ENCODE measurements at places on chromosomes 6 and 20.

GRCh38 chr6:163526346-163526745 is 111.8 kb downstream of the QKI start:
- no peak for DNase-seq

- DNase-seq, result no peak
Measured at GRCh38 chr6:167987396-167988153, 9.9 kb upstream of the KIF25 start.

- DNase-seq, result no peak
Measured at GRCh38 chr20:41524980-41525613, 93.1 kb downstream of the CHD6 start.

GRCh38 chr6:46689657-46690056 is 2.0 kb downstream of the TDRD6 start:
- no peak for DNase-seq

- no peak for DNase-seq
Measured at GRCh38 chr6:145763742-145764141, 28.4 kb upstream of the EPM2A start.

DNA sequence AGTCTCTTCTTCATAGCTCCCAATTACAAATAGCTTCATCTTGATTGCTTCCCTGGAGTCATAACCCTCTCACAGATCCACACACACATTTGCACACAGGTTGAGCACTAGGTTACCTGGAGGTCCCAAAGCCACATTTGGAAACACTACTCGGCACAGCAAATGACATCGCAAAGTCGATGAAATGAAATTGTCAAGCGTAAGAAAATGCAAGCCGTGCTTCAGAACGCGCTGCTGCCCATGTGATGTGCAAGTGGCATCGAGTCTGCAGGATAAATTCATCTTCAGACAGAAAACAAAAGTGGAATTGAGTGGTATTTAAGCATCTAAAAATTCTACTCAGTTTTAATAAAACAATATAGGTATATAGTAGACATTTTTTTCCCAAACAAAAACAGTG is 298.0 kb downstream of the TFAP2C start:
- no peak for DNase-seq

DNA sequence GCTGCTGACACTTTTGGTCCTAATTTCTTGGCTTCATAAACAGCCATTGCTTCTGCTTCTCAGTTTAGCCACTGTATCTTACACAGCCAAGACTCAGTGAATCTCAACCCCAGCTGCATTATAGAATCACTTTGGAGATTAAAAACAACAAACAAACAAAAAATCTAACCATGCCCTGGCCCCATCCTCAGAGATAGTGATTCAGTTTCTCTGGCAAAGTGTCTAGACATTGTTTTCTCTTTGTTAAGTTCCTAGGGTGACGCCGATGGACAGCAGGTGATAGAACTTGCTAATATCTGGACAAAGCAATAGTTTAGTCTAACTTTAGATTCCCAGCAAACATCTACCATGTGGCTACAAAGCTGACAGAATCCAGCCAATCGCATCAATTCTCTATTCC is 2.9 kb downstream of the ADGRF5 start:
- DNase-seq, result no peak

DNA sequence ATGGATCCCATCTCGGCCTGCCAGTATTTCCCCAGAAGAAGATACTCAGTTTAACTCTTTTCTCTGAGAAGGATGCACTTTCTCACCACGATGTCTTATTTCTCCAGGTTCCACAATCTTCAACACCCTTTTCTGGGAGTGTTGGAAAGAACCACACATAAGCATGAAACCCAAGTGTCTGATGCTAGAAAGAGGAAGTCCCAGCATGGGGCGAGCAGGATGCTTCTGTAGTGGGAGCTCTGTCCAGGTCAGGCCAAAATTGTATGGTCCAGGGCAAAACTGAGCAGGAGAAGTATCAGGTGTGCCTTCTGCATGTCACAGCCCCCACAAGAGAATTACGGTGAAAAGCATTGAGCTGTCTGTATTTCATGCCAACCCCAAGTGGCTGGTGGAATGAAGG is 11.0 kb downstream of the TREM1 start:
- no peak for DNase-seq

DNA sequence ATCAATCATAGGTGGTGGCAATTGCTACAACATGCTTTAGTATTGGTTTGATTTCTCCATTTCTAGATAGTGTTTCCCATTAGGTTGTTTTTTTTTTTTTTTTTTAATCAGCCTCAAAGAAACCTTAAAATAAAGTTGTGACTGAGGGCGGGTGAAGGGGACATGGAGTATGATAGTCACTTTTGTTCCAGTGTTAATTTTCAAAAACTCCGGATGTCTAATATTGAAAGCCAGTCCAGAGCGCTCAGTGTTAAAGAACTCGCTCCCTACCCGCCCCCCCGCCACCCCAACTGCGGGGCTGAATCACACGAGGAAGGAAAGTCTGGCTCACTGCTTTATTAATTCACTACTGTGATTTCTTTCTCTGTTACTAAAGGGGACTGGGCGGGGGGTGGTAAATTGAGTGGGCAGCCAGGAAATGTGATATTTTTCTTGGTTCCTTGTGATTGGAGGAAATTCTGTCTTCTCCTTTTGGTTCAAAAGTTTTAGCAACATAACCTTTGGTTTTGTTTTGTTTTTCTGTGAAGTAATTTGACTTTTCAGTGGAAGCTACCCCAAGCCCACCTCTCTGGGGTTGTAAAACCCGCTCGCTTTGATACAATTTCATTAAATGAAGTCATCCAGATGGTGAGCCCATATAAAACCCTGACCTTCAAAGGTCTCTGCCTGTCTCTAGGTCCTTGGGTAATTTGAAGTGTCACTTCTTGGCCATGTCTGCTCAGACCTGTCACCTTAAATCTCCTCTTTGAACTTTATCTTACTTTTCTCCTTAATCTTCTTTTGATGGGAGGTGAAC is 38.0 kb downstream of the TNFAIP3 start:
- no peak for DNase-seq

GRCh38 chr6:66496659-66497058 is 789.6 kb upstream of the EYS start:
- peak; percentile 9 for DNase-seq

DNA sequence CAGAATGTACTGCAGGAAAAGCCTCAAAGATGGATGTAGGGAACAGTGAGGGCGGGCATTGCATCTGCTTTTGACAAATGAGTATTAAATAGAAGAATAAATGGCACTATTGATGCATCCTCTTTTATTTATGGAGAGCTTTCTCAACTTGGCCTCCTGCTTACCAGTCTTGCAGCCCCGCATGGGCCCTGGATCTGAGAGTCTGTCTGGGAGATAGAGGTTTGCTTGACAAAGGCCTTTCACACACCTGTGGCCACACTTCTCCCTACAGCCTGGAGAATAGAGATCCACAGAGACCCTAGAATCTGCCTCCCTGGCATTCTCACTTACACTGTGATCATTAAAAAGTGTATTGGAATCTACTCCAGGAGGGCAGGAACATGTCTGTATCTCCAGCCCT is 203.8 kb upstream of the CDH4 start:
- DNase-seq, result no peak

GRCh38 chr6:32244946-32245398 is 21.1 kb upstream of the NOTCH4 start:
- peak; percentile 71 for DNase-seq

DNA sequence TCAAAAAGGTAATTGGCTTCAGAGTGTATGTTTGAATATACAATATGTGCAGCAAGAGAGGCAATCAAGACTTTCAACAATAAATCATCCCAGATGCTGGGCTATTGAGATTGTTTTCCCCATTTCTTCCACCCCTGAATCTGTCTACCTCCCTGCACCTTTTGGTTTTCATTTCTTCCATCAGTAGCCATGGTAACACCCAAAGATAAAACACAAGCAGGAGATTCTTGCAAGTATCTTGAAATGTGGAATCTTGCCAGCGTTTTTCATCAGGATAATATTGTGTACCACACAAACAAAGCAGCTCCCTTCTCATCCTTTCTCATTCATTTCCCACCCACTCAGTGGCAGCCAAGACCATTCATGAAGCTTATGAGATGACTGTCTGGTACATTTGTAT is 73.0 kb upstream of the NRSN1 start:
- no peak for DNase-seq

DNA sequence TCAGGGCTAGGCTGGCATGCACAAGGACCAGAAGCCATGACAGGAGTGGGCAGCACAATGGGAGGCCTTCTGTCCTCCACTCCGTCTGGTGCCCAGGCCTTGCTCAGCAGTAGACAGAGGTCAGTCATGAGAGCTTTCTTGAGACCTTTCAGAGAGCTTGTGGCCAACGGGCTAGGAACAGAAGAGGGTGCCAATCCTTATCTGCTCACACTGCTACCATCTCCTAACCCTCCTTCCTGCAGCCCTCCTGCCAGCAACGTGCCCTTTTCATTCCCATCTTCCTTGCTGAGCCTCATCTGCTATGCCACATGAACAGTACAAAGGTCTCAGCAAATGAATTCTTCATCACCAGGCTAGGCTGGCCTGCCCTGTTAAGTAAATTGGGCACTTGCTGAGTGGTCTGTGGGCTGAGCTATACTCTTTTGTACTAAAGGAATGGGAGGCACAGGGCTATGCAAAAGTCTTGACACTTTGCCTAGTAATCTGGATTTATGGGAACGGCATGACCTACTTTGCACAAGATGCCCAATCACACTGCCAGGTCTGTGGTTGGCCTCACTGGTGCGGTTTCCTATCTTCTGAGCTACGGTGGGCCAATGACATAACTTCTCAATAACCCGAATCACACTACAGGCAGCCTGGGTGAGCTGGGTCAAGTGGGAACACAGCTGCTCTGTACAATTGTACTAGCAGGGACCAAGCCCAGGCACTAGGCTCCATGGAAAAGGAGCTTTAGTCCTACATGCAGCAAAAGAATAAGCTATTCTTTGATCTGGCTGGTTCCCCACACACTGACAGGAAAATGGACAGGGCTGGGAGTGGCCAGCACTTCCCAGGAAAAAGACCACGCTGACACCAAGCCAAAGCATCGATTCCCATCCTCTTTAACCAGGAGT is 47.8 kb downstream of the ELOVL5 start:
- peak; percentile 55 for DNase-seq

- no peak for DNase-seq
Measured at GRCh38 chr6:129536271-129536670, 173.7 kb downstream of the ARHGAP18 start.

GRCh38 chr6:116986819-116987218 is 109.8 kb downstream of the RFX6 start:
- DNase-seq, result no peak

GRCh38 chr6:167092672-167093339 is 30.1 kb upstream of the CCR6 start:
- no peak for DNase-seq

GRCh38 chr6:21791581-21791980 is 198.0 kb downstream of the SOX4 start:
- no peak for DNase-seq

GRCh38 chr6:39335780-39336545 is 13.5 kb upstream of the KCNK16 start:
- peak; percentile 74 for DNase-seq

GRCh38 chr6:34859951-34860350 is 27.9 kb downstream of the TAF11 start:
- DNase-seq, result no peak

GRCh38 chr20:41072190-41072863 is 43.7 kb downstream of the TOP1 start:
- DNase-seq, result peak; percentile 37

DNA sequence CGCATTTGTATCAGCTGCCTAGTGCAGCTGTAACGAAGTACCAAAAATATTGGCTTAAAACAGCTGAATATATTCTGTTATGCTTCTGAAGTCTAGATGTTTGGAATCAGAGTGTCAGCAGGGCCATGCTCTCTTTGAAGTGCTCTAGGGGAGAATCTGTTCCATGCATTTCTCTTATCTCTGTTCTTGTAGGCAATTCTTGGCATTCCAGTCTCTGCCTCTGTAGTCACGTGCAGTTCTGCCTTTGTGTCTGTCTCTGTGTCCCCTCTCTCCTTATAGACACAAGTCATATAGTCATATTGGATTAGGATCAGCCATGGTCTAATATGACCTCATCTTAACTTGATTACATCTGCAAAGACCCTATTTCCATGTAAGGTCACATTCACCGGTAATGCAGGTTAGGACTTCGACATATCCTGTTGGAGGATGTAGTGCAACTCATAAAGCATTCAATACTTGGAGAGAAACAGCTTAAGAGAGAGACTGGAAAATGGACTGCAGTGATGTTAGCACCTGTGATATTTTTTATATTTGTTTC is 18.6 kb downstream of the FAM83B start:
- no peak for DNase-seq

- no peak for DNase-seq
Measured at GRCh38 chr6:56246881-56247653, at the start of gene COL21A1. Gene COL21A1, minus strand, starts transcription at chr6:56247580. Its CDS starts 64,962 bp downstream, at chr6:56182618.

- DNase-seq, result no peak
Measured at GRCh38 chr6:158565482-158566040, 5.7 kb downstream of the TMEM181 start.

DNA sequence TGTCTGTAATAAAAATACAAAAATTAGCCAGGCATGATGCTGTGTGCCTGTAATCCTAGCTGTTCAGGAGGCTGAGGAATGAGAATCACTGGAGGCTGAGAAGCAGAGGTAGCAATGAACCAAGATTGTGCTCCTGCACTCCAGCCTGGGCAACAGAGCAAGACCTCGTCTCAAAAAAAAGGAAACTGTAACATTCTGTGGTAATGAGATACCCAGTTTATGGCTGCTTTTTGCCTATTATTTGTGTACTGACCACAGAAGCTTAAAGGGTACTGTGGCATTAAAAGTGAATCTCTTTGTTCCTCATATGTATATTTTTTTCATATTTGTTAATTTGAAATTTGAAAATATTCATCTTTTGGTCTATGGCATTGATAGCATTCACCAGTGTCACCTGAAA is 185.4 kb downstream of the UST start:
- DNase-seq, result no peak

DNA sequence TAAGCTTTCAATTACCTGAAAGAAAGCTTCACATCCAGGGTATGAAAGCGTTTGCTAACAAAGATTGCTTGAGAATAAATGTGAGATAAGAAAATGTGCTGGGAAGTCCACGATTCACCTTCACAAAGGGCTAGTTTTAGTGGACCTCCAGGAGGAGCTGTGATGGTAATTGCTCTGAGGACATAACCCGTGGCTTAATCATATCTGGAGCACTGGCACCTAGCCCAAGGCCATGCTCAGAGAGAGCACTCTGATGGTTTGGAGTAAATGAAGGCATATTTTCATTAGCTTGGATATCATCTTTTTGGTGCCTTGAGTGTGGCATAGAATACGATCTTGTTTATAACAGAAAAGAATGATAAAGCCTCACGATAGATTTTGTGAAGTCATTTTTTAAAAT is 46.9 kb upstream of the BACH2 start:
- DNase-seq, result no peak

- no peak for DNase-seq
Measured at GRCh38 chr6:143684486-143684885, 6.7 kb downstream of the PHACTR2 start.

All from SJCRH30 (cell line).